ENCODE measurements at places on chromosomes 5 and 9. TPM values are rescaled to one million over a fixed set of nuclear protein-coding genes. Genes with fewer than 3 reads are reported as not detected.

DNA sequence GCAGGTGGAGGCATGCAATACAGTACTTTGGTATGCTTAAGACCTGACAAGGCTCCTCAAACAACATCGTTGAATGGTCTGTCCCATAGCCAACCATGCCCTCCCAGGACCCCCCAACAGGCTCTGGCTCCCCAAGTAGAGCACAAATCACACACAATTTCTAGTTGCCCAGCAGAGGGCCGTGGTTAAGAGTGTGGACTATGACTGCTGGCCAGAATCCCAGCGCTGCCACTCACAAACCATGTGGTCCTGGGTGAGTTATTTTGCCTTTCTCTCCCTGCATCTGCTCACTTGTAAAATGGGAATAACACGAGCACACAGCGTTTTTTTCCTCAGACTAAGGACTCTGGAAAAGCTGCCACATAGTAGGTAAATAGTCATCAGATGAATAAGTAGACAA is 6.5 kb downstream of the CKMT2 start:
- H3K36me3 ChIP-seq: no peaks in the 10 kb centered on the region
- H3K4me3 ChIP-seq: no peak overlapping the region
- H3K27ac ChIP-seq: no peak overlapping the region
- DNase-seq: no peak

- no peaks in the 10 kb centered on the region for H3K36me3 ChIP-seq
- peaks cover 45% of the 10 kb centered on the region for H3K4me1 ChIP-seq
- no peak overlapping the region for H3K27ac ChIP-seq
- no peak overlapping the region for H3K4me3 ChIP-seq
Measured at GRCh38 chr9:33437898-33438297, 9.5 kb downstream of the AQP3 start.

- no peak for DNase-seq
- peaks cover 69% of the 10 kb centered on the region for H3K4me1 ChIP-seq
- H3K4me3 ChIP-seq: no peak overlapping the region
- H3K27me3 ChIP-seq: no peaks in the 10 kb centered on the region
- no peak overlapping the region for H3K27ac ChIP-seq
- H3K36me3 ChIP-seq: no peaks in the 10 kb centered on the region
Measured at GRCh38 chr5:14263699-14264098, 120.6 kb downstream of the TRIO start.

DNA sequence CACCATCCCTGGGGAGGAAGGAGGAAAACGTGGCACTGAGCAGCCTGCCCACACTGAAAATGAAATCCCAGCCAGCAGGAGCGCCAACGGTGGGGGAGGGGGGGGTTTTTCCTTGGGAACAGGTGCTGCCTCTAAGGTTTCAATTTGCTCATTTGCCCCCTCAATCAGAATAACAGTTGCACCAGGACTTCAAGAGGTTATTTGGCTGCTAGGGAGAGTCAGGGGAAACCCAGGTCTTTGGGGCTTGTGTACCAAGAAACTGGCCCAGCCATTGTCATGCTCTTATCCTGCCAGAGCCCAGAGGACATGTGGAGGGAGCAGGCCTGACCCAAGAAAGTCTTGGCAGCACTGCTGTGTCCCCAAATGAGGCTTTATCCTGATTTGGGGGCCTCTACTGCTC is 66.5 kb downstream of the NDFIP1 start:
- peaks cover 28% of the 10 kb centered on the region for H3K4me1 ChIP-seq
- H3K36me3 ChIP-seq: no peaks in the 10 kb centered on the region
- no peaks in the 10 kb centered on the region for H3K27me3 ChIP-seq
- no peak overlapping the region for H3K4me3 ChIP-seq

EIF4E1B gene
- 0.54 TPM for total RNA-seq

DNA sequence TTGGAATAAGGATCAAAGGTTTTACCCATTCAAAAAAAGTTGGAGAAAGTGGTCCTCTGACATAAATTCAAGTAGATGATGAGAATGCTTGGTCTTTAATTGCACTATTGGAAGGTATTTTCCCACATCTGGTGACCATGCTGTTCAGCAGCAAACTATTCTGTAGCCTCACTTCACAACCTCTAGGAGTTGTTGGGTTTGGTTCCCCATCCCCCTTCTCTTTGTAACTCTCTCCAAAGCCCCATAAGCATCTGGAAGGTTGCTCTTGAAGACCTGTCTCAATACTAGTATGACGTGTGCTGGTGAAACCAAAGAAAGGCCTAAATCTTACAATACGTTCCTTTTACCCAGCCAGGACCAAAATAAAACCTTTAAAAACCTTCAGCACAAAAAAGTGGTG is 8.5 kb downstream of the RGMB start:
- peaks cover 17% of the 10 kb centered on the region for H3K4me1 ChIP-seq
- no peaks in the 10 kb centered on the region for H3K36me3 ChIP-seq
- H3K27ac ChIP-seq: no peak overlapping the region
- no peaks in the 10 kb centered on the region for H3K27me3 ChIP-seq
- no peak for DNase-seq

TRIP13 gene
- total RNA-seq: 8.4 TPM

GRCh38 chr5:162817364-162817763 is 620.0 kb upstream of the CCNG1 start:
- H3K27ac ChIP-seq: no peak overlapping the region
- H3K27me3 ChIP-seq: peaks cover 2% of the 10 kb centered on the region
- no peak for DNase-seq
- H3K4me1 ChIP-seq: no peaks in the 10 kb centered on the region
- H3K36me3 ChIP-seq: no peaks in the 10 kb centered on the region

CLTA gene
- 330 TPM for total RNA-seq

DBH gene
- total RNA-seq: 0.08 TPM

ROPN1L gene
- 4.0 TPM for total RNA-seq

MPDZ gene
- total RNA-seq: 97.0 TPM

DNA sequence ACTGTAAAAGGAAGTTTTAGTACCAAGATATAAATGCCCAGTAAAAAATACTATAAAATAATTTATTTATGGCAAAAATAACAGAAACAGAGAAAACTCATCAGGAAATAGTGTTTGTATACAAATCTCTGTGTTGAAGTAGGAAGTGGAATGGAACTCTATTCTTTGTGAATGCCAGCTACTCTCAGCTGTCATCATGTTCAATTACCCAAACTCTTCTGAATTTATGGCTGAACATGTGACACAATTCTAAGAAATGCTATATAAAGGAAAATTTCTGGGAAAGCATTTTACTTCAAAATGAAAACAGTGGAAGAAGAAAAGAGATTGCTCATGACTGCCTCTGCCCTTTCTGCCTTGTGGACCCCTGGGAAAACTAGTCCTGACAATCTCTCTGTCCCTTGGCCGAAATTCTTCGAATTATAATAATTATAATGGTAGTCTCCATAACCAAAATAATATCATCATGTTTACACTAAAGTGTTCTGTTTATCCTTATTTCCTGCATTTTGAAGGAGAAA is 522.3 kb upstream of the ST8SIA4 start:
- H3K27ac ChIP-seq: no peak overlapping the region
- no peaks in the 10 kb centered on the region for H3K36me3 ChIP-seq
- H3K4me3 ChIP-seq: no peak overlapping the region
- no peaks in the 10 kb centered on the region for H3K27me3 ChIP-seq

FCN2 gene
- total RNA-seq: not detected

IL5 gene
- not detected for total RNA-seq

- H3K27me3 ChIP-seq: peaks cover 2% of the 10 kb centered on the region
- no peak for DNase-seq
- no peak overlapping the region for H3K27ac ChIP-seq
- H3K4me3 ChIP-seq: no peak overlapping the region
- no peaks in the 10 kb centered on the region for H3K36me3 ChIP-seq
Measured at GRCh38 chr5:95773335-95774059, 42.4 kb downstream of the RHOBTB3 start.

DNA sequence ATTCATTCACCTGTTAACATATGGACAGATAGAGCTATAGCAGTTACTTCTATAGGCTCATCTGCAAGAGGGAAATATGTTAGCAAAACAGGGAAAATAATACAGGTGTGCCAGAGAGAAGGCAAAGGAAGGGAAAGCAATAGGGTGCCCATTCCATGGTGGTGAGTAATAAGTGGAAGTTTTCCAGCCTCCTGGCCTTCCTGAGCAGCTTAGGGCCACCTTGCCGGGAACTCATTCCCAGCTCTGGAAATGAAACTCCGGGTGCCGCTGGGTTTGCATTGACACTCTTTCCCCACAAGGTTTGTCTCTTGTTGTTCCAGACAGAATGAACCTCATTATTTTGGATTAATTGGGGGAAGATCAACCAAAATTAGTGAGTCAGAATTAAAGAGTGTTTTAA is 58.4 kb downstream of the SLC1A3 start:
- peaks cover 16% of the 10 kb centered on the region for H3K4me1 ChIP-seq
- no peak overlapping the region for H3K4me3 ChIP-seq
- H3K27ac ChIP-seq: no peak overlapping the region
- peaks cover 2% of the 10 kb centered on the region for H3K27me3 ChIP-seq
- no peak for DNase-seq

GRCh38 chr9:92253656-92254055 is 39.8 kb downstream of the IARS1 start:
- no peak overlapping the region for H3K4me3 ChIP-seq
- no peak overlapping the region for H3K27ac ChIP-seq
- H3K36me3 ChIP-seq: peaks cover 23% of the 10 kb centered on the region
- DNase-seq: no peak

DNA sequence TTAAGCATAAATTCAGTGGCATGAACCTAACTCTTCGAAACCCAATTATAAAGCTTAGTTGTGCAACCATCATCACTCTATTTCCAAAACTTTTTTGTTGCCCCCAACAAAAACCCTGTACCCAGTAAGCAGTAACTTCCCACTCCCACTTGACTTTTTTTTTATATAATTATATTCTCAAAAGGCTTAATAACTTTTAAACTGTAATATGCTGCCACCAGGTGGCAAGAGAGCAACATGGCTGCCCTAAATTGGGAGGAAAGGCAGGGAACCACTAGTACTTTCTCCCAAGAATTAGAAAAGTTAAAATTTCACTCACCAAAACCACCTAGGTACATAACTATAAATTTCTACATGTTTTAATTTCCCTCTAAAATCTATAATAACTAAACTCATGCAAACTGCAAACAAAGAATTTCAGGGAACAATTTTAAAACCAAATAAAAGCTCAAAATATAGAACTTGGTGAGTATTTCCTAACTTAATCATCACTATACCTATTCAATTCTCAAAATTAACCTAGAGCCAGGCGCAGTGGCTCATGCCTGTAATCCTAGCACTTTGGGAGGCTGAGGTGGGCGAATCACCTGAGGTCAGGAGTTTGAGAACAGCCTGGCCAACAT is 50.2 kb upstream of the RNF38 start:
- no peak overlapping the region for H3K4me3 ChIP-seq
- no peaks in the 10 kb centered on the region for H3K27me3 ChIP-seq
- no peak overlapping the region for H3K27ac ChIP-seq
- peak; percentile 16 for DNase-seq

SLC6A19 gene
- not detected for total RNA-seq

GRCh38 chr5:119366540-119366881 is 10.7 kb downstream of the TNFAIP8 start:
- H3K4me3 ChIP-seq: no peak overlapping the region
- peaks cover 4% of the 10 kb centered on the region for H3K27me3 ChIP-seq
- DNase-seq: no peak

GRCh38 chr9:30967476-30967875 is 1417.0 kb upstream of the ACO1 start:
- peak overlapping the region; percentile 82 for H3K27ac ChIP-seq
- peaks cover 7% of the 10 kb centered on the region for H3K4me1 ChIP-seq
- no peak overlapping the region for H3K4me3 ChIP-seq
- DNase-seq: no peak

DNA sequence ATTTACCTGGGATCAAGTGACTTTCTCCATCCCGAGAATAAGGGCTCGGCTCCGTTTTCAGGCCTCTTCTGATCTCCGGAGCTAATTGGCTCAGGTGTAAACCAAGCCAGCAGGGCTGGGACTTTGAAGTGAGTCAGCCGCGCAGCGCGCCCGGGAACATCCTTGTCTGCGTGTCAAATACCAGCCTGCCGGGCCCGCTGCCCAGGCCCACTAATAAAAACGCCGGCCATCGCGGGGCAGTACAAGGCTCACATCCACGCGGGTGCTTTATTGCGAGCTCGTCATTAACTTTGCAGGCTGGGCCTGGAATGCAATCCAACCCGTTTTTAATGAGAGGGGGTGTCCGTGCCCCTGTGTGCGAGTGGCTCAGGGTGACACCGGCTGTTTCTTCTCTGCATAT is 416.8 kb downstream of the IRX2 start:
- peaks cover 6% of the 10 kb centered on the region for H3K27me3 ChIP-seq
- H3K36me3 ChIP-seq: no peaks in the 10 kb centered on the region
- no peaks in the 10 kb centered on the region for H3K4me1 ChIP-seq
- H3K27ac ChIP-seq: no peak overlapping the region

CDC37L1 gene
- total RNA-seq: 10.7 TPM

GRCh38 chr9:4061717-4062116 is 238.2 kb downstream of the GLIS3 start:
- no peaks in the 10 kb centered on the region for H3K27me3 ChIP-seq
- H3K36me3 ChIP-seq: peaks cover 4% of the 10 kb centered on the region
- DNase-seq: no peak

TGFBI gene
- total RNA-seq: 27.9 TPM

DNA sequence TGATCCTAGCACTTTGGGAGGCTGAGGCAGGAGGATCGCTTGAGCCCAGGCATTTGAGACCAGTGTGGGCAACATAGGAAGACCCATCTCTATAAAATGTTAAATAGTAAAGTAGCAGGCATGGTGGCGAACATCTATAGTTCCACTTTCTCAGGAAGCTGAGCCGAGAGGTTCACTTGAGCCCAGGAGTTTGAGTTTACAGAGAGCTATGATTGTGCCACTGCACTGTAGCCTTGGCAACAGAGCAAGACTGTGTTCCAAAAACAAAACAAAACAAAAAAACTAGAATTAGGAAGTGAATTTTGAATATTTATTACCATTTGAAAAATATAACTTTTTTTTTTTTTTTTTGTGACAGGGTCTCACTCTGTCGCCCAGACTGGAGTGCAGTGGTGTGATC is 26.8 kb upstream of the PAX5 start:
- no peak overlapping the region for H3K4me3 ChIP-seq
- H3K36me3 ChIP-seq: no peaks in the 10 kb centered on the region
- DNase-seq: no peak
- no peaks in the 10 kb centered on the region for H3K4me1 ChIP-seq

CBY3 gene
- total RNA-seq: not detected

CDC25C gene
- 3.8 TPM for total RNA-seq

- no peak for DNase-seq
- H3K27ac ChIP-seq: no peak overlapping the region
- no peak overlapping the region for H3K4me3 ChIP-seq
Measured at GRCh38 chr5:125451622-125452021, 705.2 kb upstream of the ZNF608 start.

DNA sequence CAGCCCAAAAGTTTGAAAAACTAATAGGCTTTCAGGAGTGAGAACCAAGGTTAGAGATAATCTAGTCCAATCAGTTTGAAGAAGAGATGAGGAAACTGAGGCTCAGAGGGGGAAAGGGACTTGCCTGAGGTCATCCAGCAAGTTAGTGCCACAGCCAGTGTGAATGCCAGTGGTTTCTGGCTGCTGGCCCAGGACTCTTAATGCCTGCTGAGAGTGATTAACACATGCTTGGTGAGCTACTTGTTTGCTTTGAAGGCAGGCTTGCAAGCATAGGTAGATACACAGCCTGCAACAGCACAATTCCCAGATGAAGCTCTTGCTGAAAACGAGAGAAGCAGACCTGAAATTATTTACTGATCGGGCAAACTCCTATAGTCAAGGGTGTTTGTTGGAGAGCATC is 591.6 kb upstream of the SGCD start:
- peaks cover 12% of the 10 kb centered on the region for H3K27me3 ChIP-seq
- H3K4me1 ChIP-seq: peaks cover 3% of the 10 kb centered on the region
- no peak for DNase-seq
- H3K27ac ChIP-seq: no peak overlapping the region
